Progenitor cell of endocrine pancreas (in vitro differentiated cells): ENCODE measurements at places on chromosomes 12 and 14. TPM values are rescaled to one million over a fixed set of nuclear protein-coding genes. Genes with fewer than 3 reads are reported as not detected.

DNA sequence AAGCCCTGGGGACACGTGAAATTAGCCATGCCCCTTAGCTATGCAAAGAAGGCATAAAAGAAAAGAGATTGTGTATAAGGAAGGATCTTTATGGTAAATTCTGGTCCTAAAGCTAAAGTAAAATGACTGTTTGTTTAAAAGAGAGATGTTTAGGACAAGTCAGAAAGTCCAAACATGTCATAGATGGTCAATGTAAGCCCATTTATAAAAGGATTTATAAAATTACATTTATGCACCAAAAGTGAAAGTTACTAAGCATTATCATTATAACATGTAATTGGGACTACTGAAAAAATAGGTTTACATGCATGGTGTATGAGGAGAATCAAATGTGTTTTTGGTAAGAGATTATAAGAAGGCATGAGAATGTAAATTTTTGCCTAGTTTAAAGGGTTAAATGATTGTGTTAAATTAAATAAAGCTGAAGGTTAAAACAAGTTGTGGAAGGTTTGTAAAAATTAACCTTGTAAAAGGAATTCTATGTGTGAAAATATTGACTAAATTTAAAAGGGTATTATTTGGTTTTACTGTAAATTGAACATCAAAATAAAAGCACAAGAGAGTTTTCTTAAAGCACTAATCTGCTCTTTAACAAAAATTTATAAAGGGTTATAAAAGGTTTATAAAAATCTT, 50.4 kb upstream of the TSPAN8 start:
- no peak for DNase-seq

- no peak for DNase-seq
These were observed 163.5 kb downstream of the CCER1 start for GRCh38 chr12:90791445-90791844.

DNA sequence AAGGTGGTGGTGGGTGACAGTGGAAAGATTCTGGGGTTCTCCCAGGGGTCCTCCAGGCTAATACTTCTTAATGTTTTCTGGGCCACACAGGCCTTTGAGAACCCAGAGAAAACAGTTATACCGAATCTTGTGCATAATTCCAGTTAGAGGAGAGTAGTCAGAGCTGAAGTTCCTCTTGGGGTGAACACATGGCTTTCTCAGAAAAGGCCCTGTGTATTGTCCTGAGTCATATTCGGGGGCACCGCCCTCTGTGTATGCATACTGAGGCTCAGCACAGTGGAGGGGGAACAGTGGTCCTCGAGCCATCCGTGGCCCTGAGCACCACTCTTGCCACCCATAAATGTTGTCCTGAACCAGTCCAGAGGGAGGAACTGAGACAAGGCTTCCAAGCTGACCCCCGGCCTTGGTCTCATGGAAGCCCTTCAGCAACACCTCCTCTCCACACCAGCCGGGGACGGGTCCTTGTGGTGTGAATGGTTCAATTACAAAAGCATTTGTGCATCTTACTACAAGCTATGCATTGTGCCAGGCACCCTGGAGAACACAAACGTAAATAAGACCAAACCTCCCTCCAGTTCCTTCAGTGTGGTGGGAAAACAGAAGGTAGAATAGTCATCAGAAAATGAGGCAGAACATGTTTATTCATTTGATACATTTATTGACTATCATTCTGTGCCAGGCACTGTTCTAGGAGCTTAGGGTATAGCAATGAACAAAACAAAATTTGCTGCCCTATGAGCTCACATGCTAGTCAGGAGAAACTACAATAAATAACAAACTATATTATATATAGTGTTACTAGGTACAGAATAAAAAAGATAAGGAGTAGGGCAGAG, 9.9 kb downstream of the DHRS2 start:
- no peak for DNase-seq

- no peak for DNase-seq
These were observed 41.6 kb downstream of the NFKBIA start for GRCh38 chr14:35362911-35363374.

- no peak for DNase-seq
These were observed 83.5 kb upstream of the COCH start for GRCh38 chr14:30790827-30791226.

DNA sequence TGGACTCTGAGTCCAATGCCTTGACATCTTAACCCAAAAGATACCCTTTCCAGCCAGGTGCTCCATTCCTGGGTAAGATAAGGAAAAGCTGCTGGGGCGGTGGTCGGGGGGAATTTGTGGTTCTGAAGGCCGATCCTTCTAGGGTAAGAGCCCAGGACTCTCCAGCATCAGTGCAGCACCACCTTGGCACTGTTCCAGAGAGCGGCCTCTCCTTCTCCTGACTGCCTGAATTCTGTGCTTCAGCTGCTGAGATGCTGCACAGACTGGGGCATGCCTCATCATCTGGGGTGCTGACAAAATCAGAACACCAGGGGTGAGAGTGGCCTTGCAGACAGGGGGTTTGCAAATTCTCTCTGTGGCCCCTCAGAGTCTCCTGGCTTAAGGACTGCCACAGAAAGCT, 87.5 kb downstream of the SPTB start:
- no peak for DNase-seq

- no peak for DNase-seq
These were observed 15.9 kb downstream of the RBMS2 start for GRCh38 chr12:56537546-56537945.

ANO4 gene
- total RNA-seq = 0.38 and 0.95 TPM in 2 replicates

DEGS2 gene
- 0.73 and 1.3 TPM in 2 replicates for total RNA-seq

CLEC1B gene
- total RNA-seq = not detected in 2 replicates
